ENCODE measurements at places on chromosomes 5 and 9.
A peak's percentile ranks its signal among the peaks of the same experiment; 100 is the strongest.

- DNase-seq: no peak
These were observed 471.7 kb upstream of the TYRP1 start for GRCh38 chr9:12221470-12221869.

DNA sequence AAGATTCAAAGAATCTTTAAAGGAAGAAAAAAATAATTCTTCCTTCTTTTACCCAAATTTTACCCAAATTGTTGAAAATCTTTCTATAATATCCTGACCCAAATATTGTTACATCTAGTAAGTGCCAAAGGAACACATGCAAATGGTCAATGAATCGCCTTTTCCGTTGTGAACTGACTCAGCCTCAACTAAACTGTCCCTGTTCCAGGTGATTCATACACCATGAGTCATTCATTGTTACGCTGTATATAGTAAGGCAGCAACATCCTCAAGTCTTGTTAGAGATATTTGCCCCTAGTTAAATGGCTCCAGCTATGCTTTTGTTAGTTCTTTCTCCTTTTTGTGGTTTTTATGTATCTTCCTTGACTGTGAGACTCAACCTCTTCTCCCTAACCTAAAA is 9.7 kb downstream of the PTGER4 start:
- peak; percentile 80 for DNase-seq

DNA sequence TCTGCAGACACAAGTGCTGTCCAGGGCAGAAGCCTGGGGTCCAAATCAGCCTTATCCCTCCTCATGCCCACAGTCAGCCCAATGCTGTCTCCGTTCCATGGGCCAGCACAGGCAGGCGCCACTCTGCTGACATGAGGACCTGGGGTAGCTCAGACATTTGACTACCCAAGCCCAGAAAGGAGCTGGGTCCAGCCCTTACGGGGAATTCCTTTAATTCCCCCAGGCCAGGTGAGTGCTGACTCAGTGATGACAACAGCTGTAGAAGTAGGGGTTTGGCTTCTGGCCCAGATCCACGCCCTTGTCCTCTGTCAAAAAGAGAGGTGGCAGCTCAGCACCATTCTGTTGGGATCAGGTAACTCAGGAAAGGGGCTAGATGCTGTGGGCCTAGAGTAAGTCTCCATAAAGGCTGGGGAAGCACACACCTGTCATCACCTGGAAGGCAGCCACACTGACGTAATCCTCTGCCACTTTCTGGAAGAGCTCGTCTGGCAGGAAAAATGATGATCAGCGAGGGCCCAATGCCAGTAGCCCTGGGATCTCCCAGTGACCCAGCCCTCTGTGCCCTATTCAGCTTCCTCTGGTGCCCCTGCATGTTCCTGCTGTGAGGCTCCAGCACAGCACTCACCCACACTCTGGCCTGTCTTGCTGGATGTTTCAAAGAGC is 1.9 kb downstream of the RAB24 start:
- no peak for DNase-seq

GRCh38 chr9:112037281-112038016 is 137.6 kb downstream of the SUSD1 start:
- DNase-seq: no peak

GRCh38 chr5:41797662-41798061 is 72.6 kb downstream of the OXCT1 start:
- no peak for DNase-seq

- no peak for DNase-seq
These were observed 211.6 kb downstream of the SLIT3 start for GRCh38 chr5:169089343-169089742.

DNA sequence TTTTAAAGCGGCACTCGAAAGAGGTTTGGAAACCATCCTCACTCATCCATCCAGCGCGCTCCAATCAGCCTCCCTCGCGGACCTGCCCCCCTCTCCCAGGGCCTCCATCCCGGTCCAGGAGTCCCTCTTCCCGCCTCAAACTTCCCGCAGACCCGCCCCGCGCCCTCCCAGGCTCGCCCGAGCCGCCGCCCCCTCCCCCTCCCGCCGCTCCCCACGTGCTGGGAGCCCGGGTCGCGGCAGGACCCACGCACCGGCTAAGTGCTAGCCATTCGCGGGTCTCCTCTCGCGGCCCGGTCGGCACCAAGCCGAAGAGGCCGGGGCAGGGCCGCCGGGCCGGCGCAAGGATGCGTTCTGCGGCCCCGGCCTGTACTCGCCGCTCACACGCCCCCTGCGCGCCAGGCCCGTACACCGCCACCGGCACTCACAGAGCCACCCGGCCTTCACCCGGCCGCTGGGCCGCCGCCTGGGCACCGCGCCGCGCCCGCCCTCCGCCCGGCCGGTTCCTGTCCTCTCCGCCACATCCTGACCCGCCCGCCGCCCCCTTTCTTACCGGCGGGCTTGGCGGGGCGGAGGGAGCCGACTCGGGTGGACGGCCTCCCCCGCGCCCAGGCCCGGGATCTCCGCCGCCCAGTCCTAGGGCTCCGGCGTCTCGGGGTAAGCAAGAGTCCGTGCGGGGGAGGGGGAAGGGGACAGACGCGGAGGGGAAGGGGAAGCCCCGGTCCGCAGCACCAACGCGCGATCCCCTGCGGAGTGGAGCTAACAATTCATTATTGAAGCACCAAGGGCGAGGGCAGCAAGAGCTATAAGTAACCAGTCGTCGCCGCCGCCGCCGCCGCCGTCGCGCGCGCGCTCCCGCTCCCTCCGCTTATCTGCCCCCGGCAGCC is 576 bp downstream of the CHD1 start:
- peak; percentile 86 for DNase-seq

GRCh38 chr5:15183520-15183919 is 311.9 kb upstream of the ANKH start:
- no peak for DNase-seq

- peak; percentile 6 for DNase-seq
These were observed 497 bp downstream of the NSA2 start for GRCh38 chr5:74767579-74767913.
